ENCODE measurements at places on chromosomes 13 and 19.
A peak's percentile ranks its signal among the peaks of the same experiment; 100 is the strongest.

- DNase-seq = peak; percentile 37
These were observed 3.4 kb upstream of the RPS11 start for GRCh38 chr19:49492573-49493405.

DNA sequence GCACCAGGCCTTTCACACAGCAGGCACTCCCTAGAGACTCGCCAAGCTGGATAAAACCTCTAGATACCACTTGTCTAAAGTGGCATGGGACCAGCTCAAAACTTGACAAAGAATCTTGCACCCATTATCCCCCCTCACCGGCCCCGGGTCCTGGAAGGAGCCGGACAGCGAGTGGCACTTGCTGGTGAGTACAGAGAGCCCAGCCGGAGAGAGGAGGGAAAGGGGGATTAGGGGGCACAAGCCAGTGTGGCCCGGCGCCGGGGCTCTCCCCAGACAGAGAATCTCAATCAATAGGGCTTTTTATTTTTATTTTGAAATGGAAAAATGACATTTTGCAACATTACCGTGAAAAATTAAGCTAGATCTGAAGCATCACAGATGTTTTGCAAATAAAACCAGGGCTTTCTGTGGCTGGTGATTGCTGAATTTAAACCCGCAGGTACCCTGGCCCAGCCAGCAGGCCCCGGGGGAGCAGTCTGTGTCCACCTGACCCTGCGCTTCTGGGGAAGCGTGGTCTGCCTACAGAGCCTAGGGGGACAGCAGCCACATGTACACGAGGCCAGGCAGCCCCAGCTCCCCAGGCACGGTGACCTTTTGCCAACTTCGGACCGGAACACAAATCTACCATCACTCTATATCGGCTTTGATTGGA lies 10.0 kb upstream of the VSTM2B start:
- no peak for DNase-seq

GRCh38 chr19:18090545-18091216 lies 3.9 kb upstream of the IL12RB1 start:
- DNase-seq = peak; percentile 46

DNA sequence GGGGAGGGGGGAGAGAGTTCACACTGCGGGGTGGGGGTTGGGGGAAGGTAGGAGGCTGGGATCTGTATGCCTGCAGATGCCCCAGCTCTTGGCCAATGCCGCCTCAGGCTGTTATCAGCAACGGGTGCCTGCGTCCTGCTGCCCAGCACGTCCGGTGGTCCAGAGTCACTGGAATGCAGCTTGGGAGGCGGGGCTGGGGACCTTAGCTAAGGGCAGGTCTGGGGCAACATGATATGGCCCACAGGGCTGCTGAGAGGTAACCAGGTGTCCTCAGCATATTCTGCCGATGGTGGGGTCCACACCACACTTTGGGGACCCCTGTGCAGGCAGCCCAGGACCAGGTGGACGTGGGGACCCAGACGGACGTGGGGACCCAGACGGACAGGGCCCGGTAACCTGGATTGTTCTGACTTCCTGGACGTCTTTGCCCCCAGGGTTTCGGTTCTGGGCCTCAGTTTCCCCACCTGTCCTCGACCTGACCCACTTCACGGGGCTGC lies 668 bp upstream of the ARHGAP45 start:
- no peak for DNase-seq

- DNase-seq = no peak
These were observed 86.5 kb downstream of the NUFIP1 start for GRCh38 chr13:44902738-44903137.

DNA sequence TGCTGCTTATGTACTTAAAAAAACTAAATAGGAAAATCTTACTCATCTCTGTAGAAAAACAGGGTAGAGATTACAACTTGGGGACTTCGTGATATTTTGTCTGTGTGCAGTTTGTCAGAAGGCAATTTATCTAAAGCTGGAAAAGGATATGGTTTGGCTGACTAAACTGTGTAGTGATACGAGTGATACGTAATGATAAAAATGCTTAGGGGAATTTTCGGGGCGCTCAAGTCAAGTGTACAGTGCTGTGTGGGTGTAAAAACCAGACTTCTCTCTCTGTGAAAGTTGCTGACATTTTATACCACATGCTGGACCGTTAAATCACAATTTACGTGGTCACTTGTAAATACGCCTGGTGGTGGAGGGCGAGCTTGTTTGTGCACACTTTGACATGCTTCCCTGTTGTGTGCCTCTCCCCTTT lies 221.7 kb downstream of the KCNRG start:
- no peak for DNase-seq

- DNase-seq = no peak
These were observed 11.3 kb downstream of the SLC25A42 start for GRCh38 chr19:19075126-19075525.

- DNase-seq = no peak
These were observed 11.8 kb downstream of the NLRP11 start for GRCh38 chr19:55820037-55820436.

DNA sequence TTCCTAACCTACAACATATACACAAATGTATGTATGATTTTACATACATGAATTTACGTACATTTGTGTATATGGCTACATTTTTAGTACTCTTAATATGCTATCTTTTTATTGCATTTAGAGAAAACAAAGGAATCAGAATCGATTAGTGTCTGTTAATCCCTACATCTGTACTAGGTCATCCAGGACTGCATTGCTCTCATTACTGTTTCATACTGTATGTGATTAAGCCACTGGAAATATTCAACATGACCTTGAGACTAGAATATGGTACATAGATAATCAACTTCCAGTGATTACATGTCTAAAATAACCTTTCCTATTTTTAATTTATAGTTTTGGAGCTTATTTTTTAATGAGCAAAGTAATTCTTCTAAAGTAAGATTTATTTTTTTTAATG lies 5.3 kb upstream of the MAB21L1 start:
- DNase-seq = no peak

DNA sequence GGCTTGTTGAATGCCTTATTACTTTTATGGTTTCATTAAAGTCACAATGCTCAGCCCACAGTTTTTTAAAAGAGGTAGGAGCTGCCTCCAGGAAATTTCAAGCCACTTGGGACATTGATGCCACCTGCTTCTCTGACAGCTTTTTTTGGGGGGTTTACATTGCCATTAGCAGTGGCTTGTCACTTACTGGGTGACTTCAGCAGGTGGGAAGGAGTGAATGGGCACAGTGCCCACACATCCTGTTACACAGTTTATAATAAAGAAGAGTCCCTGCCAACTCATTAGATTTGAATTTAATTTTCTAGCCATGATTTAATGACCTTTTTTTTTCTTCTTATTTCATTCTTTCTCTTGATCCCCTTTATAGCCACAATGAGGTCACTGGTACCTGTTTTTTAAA lies 61.0 kb downstream of the NHLRC3 start:
- no peak for DNase-seq

GRCh38 chr19:4473011-4473762 lies 1.1 kb downstream of the HDGFL2 start:
- no peak for DNase-seq

- DNase-seq = no peak
These were observed 1.8 kb downstream of the FBN3 start for GRCh38 chr19:8147582-8147978.

- DNase-seq = no peak
These were observed 1211.9 kb upstream of the MIR17HG start for GRCh38 chr13:90135558-90135957.

DNA sequence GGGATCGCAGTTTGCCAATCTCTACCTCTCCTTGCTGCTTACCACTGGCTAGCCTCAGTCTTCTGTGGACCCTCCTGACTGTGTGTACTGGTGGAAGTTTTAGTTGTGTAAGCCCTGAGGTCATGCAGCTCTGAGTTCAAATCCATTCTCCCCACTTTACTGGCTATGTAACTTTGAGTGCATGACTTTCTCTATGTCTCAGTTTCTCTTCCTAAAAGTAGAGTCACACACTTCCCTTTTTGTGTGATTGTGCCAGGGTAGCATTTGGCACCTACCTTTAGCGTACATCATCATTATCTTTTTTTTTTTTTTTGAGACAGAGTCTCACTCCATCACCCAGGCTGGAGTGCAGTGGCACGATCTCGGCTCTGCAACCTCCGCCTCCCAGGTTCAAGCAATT lies 70.3 kb downstream of the MAP4K1 start:
- DNase-seq = no peak

- DNase-seq = no peak
These were observed 261 bp downstream of the FARP1 start for GRCh38 chr13:98143157-98143553.

GRCh38 chr13:25683662-25684370 lies 312.0 kb downstream of the ATP8A2 start:
- no peak for DNase-seq

- peak; percentile 35 for DNase-seq
These were observed 43.0 kb downstream of the CACNA1A start for GRCh38 chr19:13463296-13463695.

DNA sequence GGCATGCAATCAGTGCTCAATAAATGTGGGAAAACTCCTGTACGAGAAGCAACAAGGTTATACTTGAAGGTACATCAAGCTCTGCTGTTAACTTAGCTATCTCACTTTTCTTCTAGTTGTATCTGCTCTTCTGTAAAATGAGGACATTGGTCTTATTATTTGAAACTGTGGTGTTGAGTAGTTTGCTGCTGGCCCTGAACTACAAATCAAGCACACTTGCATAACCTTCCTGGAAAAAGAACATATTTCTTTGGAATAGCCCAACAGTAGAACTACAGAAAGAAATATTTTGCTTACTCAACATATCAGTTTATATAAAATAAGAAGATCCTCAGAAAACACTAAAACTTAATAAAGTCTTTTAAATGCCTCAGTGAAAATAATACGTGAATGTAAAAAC lies 203.0 kb downstream of the KCTD12 start:
- DNase-seq = no peak

- DNase-seq = peak; percentile 22
These were observed 21.9 kb downstream of the MIR17HG start for GRCh38 chr13:91369441-91369831.

GRCh38 chr13:75870397-75870903 lies 234.3 kb downstream of the LMO7 start:
- DNase-seq = peak; percentile 45

DNA sequence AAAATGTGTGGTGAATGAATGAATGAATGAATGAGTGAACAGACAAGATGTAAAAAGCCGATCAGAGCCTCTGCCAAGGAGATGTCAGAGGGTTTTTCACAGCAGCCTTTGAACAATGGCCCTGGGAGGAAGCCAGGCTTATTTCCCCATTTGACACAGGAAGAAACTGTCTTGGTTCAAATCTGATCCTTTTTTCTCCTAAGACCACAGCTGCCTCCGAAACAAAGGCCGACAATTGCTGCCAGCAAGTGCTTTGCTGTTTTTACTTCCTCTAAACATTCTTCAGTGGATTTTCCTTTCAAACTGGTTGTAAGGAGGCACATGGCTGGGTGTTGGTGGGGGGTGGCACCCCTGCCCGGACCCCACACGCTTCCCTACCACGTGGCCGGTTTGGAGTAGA lies 44.2 kb upstream of the HOMER3 start:
- no peak for DNase-seq

DNA sequence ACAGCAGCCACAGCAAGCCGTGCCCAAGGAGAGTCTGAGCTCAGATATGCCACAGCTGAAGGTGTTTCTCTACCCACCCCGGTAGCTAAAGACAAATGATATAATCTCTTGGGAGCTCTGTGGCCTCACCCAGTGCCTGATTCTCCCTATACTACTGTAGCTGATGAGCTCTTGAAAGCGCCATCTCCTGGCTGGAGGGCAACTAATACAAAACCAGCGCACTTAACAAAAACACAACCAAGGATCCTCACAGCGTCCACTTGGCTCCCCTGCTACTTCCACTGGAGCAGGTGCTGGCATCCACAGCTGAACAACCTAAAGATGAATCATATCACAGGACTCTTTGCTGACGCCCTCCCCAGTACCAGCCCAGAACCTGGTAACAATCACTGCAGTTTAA lies 1212.0 kb downstream of the PCDH17 start:
- DNase-seq = no peak

GRCh38 chr19:35557539-35558399 lies 5.7 kb downstream of the ATP4A start:
- DNase-seq = peak; percentile 55

- no peak for DNase-seq
These were observed 279.4 kb upstream of the ZNF507 start for GRCh38 chr19:32066056-32066455.

DNA sequence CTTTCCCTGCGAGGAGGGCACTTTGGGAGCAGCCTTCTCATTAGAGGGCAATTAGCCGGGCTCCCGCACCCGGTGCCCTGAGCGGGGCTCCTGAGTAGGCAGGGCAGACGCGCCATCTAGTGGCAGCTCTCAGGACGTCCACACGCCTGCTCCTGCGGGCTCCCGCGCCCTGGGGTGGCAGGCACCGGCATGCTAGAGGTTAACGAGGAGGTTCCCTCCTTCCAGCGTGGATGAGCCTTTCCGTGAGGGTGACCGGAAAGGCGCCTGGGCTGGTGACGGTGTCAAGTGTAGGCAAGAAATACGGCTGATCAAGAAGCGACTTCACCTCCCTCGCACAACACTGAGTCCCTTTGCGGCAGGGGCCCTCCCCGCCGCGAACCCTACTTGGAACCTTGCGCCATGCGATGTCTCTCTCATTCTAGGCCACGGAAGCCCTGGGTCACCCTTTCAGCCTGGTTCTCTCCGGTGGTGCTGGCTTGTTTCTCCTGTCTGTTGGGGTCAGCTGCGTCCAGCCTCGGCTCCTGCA lies 67.7 kb downstream of the ALOX5AP start:
- peak; percentile 93 for DNase-seq

GRCh38 chr13:102974317-102975087 lies 91.7 kb downstream of the SLC10A2 start:
- no peak for DNase-seq

GRCh38 chr19:54248016-54248601 lies 5.5 kb upstream of the LILRA6 start:
- peak; percentile 37 for DNase-seq

Data from GM23248 (cell line).